ENCODE measurements at places on chromosomes 3 and 15.

DNA sequence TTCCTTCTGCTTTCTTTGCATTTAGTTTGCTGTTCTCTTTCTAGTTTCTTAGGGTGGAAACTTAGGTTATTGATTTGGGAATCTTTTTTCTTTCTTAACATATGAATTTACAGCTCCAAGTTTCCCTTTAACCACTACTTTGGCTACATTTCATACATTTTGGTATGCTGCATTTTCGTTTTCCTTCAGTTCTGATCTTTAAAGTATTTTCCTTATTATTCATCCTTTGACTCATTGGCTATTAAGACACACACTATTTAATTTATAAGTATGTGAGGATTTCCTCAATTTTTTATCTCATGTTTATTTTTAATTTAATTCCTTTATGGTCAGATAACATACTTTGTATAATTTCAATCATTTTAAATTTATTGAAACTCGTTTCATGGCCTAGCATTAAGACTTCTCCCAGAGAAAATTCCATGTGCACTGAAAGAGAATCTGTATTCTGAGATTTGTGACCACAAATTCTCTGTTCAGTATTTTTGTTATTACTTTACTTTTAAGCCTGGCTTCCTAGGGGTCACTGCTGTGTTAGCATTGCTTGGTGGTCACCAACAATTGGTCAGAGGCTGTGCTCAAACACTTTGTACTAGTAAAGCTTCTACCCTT lies 87.7 kb downstream of the CFAP20DC start:
- no peak for DNase-seq

DNA sequence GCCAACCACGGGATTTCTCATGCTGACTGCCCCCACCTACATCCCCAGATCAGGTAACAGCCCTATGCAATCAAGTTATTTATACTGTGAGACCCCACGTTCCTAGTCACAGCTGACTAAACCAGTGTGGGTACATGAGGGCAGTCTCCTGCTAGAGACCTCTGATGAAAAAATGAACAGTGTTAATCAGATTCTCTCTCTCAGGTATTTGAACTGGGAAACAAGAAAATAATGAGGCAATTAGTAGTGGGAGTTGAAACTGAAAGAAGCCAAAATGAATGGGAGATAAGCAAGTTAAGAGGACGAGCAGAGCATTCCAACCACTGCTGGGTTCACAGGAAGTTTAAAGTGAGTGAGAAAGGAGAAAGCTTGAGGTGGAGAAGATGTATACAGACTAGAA lies 98.5 kb upstream of the MYO5C start:
- no peak for DNase-seq

GRCh38 chr15:59039225-59039624 lies 51.8 kb downstream of the RNF111 start:
- no peak for DNase-seq

- DNase-seq = no peak
Measured at GRCh38 chr3:160213191-160213590, 12.0 kb upstream of the C3orf80 start.
